ENCODE measurements at places on chromosomes 5 and 9.

DNA sequence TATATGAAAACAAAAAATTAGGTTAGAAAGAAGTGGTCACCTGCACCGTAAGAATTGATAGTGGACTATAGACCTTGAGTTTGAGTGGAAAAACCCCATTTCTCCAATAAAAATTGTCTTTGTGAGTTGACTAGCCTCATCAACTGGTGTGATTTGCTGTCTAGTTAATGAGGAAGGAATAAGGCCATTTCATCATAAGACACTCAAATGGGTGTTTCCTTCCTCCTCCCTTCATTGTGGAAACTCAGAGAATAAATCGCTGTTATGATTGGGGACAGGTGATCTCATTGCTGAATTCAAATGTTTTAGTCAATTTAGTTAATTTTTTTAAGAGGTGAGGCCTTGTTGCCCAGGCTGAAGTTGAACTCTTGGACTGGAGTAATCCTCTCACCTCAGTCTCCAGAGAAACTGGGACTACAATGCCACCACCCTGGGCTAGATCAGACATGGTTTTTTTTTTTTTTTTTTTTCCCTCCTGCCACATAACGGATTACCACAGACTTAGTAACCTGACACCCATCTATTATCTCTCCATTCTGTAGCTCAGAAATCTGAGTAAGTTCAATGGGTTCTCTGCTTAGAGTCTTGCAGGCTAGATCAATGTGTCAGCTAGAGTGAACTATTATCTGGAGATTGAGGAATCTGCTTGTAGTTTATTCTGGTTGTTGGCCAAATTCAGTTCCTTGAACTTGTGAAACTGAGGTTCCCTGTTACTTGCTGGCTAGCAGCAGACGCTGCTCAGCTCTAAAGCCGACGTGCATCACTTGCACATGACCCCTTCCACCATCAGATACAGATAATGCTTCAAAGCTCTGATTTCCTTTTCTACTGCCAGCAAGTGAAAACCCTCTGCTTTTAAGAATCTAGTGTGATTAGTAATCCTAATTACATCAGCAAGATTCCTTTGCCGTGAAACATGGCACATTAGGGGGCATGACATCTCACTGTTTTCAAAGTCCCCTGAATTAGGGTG is 663.8 kb upstream of the CDH9 start:
- DNase-seq: no peak

DNA sequence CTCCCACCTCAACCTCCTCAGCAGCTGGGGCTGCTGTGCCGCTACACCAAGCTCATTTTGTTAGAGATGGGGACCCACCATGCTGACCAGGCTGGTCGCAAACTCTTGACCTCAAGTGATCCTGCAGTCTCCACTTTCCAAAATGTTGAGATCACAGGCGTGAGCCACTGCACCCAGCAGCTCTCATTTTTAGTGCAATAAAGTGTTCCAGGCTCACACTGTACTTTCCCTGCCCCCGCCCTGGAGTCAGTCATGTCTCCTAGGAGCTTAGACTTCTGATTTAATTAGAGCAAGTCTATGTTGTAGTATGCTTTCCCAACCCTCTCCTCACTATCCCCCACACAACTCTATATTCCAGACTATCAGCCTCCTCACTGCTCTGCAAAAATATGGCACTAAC is 238.0 kb upstream of the ACTBL2 start:
- DNase-seq: no peak

DNA sequence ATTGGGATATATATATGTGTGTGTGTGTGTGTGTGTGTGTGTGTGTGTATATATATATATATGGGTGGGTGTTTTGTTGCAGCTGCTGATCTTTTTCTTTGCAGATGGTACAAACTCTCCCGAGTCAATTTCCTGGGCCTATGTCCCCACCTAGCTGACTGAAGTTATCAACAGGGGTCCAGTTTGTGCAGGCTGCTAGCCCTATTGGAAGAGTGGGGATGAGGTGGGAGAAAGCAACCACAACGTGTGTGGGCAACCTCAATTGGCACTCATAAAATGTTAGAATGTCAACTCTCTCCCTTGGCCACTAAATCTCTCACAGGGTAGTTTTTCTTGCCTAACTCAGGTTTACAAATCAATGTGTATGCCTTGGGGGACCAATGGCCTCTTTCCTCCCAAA is 5.6 kb downstream of the NR4A3 start:
- DNase-seq: no peak

DNA sequence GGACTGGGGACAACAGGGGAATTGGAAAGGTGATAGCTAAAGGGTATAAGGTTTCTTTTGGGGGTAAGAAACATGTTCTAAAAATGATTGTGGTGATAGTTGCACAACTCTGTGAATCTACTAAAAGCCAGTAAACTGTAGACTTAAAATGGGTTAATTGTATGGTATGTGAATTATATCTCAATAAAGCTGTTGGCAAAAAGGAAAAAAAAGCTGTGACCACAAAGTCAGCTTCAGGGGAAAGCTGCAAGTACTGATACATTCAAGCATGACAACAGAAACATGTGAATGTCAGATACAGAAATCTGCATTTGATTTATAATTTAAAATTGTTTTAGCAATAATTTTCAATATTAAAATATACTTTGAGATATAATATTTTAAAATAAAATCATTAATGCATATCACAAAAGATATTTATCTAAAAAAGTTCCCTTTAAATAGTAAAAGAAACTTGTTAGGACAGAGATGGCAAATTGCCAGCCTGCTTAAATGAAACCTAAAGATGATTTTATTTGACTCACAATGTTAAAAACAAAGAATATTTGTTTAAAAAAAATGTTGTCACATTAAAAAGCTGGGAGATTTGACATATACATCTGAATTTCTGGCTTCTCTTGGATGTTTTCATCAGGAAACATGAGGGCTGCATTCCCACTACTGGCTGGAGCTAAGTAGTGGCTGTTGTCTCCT is 66.0 kb downstream of the TBCA start:
- no peak for DNase-seq

- no peak for DNase-seq
Measured at GRCh38 chr5:125987677-125988255, 435.4 kb upstream of the GRAMD2B start.

GRCh38 chr5:154858972-154859871 is 795 bp downstream of the CNOT8 start:
- peak; percentile 33 for DNase-seq

DNA sequence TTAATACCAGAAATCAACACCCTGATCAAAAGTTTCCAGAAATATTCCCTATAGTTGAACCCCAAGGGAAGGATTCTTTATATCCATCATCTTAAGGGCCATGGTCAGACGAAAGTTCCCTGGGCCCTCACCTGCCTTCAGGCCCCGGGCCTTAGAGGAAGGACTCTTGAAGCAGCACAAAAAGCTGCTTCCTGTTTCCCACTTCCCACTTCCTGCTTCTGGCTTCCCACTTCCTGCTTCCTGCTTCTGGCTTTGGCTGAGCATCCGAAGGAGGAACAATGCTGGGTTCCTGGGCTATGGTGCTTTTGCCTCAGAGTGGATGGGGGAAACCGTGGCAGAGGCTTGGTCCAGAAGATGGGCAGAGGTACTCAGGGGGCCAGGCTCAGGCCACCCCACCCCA is 25.8 kb upstream of the DAP start:
- DNase-seq: no peak

GRCh38 chr5:44675296-44675695 is 133.5 kb upstream of the MRPS30 start:
- no peak for DNase-seq

GRCh38 chr5:128252756-128253155 is 169.2 kb downstream of the SLC12A2 start:
- no peak for DNase-seq

- DNase-seq: no peak
Measured at GRCh38 chr5:41364346-41364745, 146.1 kb downstream of the PLCXD3 start.

DNA sequence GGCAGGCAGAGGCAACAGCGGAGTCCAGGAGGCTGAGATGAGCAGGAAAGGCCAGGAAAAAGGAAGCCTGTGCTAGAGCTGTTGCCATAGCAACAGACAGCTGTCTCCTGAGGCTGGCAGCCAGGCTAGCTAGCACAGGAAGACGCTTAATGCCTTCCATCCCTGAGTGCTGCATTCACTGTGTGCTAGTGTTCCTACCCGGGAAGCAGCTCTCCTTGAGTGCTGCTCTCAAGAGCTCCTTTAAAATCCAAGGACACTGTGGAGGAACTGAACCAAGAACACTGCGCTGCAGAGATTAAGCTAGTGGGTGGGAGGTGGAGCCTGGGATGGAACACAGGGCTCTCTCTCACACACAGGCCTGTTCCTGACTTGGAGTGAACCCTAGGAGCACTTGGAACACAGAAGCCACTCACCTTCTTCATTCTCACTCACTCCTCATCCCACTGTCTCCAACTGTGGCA is 53.5 kb upstream of the IL7R start:
- DNase-seq: peak; percentile 39

DNA sequence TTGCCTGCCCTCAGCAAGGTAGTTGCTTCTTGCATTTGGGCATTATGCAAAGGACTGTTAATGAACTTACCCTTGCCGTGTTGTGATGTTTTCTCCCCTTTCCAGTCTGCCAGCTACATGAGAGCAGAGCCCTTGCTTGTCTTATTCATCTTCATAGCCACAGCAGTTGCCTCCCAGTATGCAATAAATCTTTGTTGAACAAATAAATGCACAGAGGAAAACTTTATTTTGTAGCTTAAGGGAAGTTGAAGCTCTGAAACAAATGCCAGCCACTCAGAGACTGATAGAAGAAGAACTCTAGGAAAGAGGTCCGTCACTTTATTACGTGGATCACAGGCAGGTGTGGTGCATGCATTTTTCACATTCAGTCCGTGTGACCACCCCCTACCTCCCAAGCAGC is 19.7 kb downstream of the MAST4 start:
- DNase-seq: no peak

DNA sequence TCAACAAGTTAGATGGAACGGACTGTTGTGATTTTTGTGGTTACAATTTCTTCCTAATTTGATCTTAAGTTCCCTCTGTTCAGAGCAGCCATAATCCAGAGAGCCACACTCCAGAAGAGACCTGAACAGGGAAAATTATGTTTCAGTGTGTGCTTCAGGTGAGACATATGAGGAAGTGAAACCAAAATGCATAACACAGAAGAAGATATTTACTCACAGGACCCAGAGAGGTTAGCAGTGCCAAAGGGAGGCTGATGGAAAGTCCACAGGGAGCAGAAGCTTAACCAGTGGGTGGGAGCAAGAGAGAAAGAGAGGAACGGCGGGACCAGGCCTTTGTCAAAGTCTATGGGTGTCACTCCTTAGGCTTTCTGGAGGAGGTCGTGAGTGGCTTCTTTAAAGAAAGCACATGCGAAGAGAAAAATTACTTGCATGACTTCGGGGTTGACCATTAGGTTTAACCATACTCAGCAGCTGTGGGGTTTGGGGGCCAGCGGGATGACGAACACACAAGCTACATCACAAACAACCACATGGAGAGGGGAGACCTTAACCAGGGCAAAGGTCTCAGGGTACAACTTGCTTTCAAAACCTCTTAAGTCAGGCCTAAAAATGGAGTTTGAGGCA is 141.4 kb downstream of the MED10 start:
- DNase-seq: no peak

GRCh38 chr5:2750026-2750757 is 1.3 kb downstream of the IRX2 start:
- DNase-seq: no peak

DNA sequence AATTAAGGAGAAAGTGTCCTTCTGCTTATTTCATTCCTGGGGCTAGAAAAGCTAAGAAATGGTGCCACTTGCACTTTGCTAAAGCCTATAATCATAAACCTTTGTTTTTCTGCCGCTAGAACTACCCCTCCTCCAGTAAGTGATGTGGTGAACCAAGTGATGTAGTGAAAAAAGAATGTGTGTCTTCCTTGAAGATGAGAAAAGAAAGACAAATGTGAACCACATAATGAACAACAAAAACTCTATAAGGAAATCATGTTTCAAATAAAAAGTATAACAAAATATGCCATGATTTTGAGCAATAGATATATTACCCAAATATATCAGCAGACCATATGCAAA is 179.0 kb upstream of the SGCD start:
- DNase-seq: no peak

Measured in CD4-positive, alpha-beta T cell treated with Interleukin-1 beta for 1 hour (primary cell).